ENCODE measurements at places on chromosomes 16 and 17.
A peak's percentile ranks its signal among the peaks of the same experiment; 100 is the strongest.

DNA sequence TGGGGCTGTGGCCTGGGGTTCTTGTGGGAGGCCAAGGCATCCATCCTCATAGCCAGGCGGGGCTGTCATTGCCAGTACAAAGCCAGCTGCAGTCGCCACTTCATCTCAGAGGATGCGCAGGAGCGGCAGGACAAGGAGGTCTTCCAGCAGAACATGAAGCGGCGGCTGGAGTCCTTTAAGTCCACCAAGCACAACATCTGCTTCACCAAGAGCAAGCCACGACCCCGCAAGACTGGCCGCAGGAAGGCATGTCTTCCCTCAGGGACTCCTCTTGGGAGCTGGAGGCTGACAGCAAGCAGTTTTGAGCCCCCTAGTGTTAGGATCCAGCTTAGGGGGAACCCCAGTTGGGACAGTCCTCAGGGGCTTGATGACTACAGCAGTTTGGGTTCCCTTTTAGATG, 15.1 kb upstream of the PLEKHG4 start:
- no peak for DNase-seq

DNA sequence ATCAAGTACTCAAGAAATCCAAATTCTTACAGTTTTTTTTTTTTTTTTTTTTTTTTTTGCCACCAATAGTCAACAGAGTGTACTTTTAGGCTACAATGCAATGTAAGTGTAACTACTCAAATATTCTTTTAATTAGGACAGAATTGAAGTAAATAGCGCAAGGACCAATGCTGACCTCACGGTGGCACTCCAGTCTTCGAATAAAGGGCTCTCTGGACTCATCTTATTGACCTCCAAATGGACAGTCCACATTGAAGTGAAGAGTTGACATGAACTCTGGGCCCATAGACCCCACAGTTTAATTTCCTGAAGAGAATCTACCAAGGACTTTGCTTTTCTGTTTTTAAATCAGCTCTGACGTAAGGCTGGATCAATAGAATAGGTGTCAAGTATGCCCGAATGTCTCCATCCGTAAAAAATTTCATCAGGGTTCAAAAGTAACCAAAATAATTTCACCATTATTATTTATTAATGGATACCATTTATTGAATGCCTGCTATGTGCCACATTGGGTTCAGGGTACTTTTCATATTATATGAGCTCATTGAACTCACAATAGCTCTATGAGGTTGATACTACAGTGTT, 7.3 kb upstream of the DDX52 start:
- DNase-seq = no peak

- DNase-seq = no peak
These were observed 24.1 kb upstream of the SPNS3 start for GRCh38 chr17:4409659-4410058.

DNA sequence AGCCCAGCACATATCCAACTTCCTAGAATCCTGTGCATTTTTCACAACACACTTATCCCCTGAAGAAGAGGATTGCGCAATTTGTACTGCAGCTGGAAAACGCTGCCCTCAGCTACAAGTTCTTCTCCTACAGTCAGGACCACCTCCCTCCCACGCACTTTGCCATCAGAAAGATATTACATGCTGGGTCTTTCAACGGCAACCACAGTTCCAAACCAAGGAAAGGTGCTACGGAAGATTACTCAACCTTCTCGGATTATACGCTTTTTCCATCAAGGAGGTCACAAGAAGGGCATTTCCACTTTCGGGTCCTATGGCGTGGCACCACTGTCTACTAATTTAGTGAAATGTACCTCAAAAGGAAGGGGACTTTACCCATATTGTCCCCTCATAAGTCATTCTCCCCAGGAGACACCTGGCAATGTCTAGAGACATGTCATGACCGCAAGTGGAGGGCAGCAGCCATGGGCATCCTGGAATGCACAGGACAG, 35.2 kb downstream of the USP7 start:
- no peak for DNase-seq

GRCh38 chr17:7001318-7001961, 5.6 kb downstream of the ALOX12 start:
- peak; percentile 63 for DNase-seq

DNA sequence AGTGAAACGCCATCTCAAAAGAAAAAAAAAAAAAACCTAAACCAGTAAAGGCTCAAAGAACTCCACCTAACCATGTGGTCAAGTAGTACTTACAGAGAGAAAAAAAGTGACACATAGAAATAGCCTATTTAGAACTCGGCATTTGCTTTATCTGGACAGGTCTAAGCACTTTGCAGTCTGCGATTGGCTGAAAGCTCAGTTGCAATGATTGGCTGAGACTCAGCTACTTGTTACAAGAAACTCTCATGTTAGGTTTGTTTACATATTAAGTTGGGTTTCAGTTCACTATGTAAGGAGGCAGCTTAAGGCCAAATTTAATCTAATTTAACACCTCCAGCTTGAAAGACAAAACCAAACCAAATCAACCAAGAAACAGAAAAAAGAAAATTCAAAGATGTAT, 19.1 kb downstream of the ABCC3 start:
- DNase-seq = no peak

GRCh38 chr16:4180511-4180910, 61.4 kb downstream of the SRL start:
- DNase-seq = no peak

- DNase-seq = no peak
These were observed 885 bp downstream of the CNTNAP4 start for GRCh38 chr16:76278086-76278485.

- peak; percentile 17 for DNase-seq
These were observed 952 bp downstream of the BMERB1 start for GRCh38 chr16:15435216-15435864.

GRCh38 chr17:10332515-10332914, 40.3 kb downstream of the MYH13 start:
- DNase-seq = no peak

GRCh38 chr17:39666231-39666600, 1.1 kb downstream of the TCAP start:
- no peak for DNase-seq

DNA sequence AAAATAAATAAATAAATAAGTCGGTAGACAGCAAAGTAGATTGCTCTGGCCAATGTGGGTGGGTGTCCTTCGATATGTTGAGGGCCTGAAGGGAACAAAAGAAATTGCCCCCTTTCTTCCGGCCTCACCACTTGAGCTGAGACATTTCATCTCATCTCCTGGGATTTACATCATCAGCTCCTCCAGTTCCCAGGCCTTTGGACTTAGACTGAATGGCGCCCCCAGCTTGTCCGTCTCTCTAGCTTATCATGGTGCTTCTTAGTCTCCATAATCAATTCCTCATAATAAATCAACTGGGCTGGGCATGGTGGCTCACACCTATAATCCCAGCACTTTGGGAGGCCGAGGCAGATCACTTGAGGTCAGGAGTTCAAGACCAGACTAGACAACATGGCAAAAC, 13.8 kb upstream of the HAP1 start:
- no peak for DNase-seq

- no peak for DNase-seq
These were observed 284.3 kb upstream of the CDH11 start for GRCh38 chr16:65406116-65406515.

GRCh38 chr17:83132251-83133081, 53.1 kb downstream of the METRNL start:
- peak; percentile 14 for DNase-seq

DNA sequence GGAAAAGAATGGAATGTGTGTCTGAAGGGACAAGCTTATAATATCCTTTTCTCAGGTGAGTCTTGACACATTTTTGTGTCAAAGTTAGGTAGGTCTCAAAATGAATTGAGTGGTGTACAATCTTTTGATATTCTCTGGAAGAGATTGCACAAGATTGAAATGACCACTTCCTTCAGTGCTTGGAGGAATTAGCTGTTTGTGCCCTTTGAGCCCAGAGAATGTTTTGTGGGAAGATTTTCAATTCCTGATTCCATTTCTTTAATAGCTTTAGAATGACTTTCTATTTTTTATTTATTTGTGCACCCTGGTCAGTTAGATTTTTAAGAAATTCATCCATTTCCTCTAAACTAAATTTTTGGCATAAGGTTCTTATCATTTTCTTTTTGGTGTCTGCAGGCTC, 1.6 kb upstream of the CCL13 start:
- DNase-seq = no peak

- DNase-seq = no peak
These were observed 14.2 kb downstream of the FAM117A start for GRCh38 chr17:49749730-49750129.

GRCh38 chr17:2008332-2009126, 16.6 kb downstream of the RTN4RL1 start:
- no peak for DNase-seq

DNA sequence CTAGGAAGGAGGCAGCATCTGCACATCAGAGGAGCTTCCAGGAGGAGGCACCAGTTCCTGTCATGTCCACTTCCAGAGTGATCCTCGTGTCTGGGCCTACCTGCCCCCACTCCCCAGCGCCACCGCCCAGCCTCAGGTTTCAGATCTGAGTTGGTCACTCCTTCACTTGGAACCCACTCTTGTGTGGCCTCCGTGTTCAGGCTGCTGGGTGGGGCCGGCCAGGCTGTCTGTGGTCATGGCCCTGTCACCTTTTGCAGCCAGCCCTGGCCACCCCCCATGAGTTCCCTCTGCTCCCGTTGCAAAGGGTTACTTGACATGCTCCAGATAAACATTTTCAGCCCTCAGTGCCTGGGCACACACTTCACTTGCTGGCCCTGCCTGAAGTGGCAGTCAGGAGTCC, 26.6 kb upstream of the SPPL2C start:
- no peak for DNase-seq

- no peak for DNase-seq
These were observed 5.3 kb upstream of the HAS3 start for GRCh38 chr16:69100071-69100691.

DNA sequence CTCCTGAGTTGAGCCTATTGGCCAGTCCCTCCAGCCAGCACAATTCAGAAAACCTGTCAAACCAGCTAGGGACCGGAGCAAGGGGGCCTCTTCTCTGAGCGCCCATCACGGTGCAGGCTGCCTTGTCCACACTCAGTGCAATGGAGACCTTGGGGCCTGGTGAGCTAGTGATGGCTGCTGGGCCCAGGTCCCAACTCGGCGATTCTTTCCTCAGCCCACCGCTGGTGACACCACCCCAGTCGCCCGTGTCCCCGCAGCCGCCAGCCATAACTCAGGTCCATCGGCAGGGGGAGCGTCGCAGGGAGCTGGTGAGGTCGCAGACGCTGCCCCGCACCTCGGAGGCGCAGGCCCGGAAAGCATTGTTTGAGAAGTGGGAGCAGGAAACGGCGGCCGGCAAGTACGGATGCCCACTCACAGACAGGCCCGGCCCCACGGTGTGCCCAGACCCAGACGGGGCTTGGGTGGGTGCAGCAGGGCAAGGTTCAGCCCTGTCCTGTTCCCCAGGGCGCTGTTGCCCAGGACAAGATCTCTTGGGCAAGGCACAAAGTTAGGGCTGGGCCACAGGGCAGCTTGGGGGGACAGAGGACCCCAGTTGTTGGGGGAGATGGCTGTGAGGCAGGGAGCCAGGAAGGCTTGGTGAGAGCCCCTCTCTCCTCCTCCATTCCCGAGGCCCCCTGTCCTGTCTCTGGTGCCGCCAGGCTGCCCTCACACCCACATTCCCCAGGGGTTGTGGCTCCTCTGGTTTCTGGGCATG, 10.8 kb downstream of the SMTNL2 start:
- peak; percentile 41 for DNase-seq

- no peak for DNase-seq
These were observed 43.8 kb downstream of the PIPOX start for GRCh38 chr17:29086628-29087332.

DNA sequence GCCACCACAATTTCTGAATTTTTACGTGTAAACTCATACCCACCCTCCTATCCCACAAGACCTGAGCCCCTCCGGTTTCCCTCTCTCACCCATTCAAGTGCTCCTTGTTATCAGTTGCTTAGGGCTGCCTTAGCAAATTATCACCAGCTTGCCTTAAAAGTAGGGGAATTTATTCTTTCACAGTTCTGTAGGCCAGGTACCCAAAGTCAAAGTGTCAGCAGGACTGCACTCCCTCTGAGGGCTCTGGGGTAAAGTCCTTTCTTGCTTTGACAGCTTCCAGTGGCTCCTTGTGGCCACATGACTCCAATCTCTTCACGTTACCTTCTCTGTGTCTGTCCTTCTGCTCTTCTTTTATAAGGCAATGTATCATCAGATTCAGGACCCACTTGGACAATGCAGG, 7.9 kb upstream of the TMEM220 start:
- DNase-seq = no peak

GRCh38 chr17:22128723-22129122, 436.4 kb downstream of the KCNJ18 start:
- DNase-seq = no peak

DNA sequence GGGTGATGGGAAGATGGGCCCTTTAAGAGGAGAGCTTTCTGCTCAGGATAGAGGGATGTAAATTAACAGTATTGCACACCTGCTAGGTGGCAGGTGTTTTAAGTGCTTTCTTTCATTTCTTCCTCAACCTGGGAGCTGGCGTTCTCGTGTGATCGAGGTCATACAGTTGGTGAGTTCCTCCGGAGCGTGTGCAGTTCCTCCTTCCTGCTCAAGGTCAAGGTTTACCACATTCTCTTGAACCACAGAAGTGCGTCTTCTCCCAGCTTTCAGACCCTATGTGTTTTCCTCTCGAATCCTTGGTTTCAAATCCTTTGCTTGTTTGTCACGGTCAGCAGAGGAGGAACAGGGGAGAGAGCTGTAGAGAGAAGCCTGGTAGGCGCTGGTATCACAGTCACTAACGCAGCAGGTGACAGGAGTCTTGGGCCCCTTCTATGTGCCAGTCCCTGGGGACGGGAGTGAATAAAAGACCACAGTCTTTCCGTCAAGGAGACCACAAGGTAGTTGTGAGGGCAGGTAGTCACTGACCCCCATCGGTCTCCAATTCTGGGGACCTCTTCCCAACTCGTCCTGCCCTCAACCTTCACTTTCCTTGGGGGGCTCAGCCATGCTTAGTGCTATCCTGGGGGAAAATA, 791 bp downstream of the DNAI2 start:
- DNase-seq = no peak

- DNase-seq = no peak
These were observed 166.3 kb upstream of the FOXF1 start for GRCh38 chr16:86343796-86344585.

DNA sequence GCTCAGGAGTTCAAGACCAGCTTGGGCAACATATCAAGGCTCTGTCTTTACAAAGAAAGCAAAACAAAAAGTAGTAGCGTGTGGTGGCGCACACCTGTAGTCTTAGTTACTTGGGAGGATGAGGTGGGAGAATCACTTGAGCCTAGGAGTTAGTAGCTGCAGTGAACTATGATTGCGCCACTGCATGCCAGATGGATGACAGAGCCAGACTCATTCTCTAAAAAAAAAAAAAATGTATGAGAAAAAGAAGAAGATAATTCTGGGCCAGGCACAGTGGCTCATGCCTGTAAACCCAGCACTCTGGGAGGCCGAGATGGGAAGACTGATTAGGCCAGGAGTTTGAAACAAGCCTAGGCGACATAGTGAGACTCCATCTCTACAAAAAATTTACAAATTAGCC, 28.5 kb downstream of the STAT5B start:
- DNase-seq = no peak

DNA sequence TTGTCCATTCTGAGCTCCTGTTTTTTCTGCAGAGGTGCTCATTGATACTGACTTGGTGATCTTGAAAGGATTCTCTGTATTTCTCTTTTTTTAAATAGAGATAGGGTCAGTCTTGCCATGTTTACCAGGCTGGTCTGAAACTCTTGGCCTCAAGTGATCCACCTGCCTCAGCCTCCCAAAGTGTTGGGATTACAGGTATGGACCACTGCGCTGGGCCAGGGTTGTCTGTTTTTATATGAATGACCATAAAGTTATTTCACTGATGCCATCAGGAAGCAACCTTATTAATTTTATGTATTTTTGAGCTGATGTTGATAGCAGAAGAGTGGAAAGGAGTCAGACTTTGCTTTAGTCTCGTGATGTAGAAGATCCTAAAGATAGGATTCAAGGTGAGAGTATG, 35.7 kb upstream of the METTL9 start:
- no peak for DNase-seq

GRCh38 chr16:15055141-15056053, 477 bp downstream of the NTAN1 start:
- no peak for DNase-seq
